ENCODE measurements at places on chromosomes 4 and X.

DNA sequence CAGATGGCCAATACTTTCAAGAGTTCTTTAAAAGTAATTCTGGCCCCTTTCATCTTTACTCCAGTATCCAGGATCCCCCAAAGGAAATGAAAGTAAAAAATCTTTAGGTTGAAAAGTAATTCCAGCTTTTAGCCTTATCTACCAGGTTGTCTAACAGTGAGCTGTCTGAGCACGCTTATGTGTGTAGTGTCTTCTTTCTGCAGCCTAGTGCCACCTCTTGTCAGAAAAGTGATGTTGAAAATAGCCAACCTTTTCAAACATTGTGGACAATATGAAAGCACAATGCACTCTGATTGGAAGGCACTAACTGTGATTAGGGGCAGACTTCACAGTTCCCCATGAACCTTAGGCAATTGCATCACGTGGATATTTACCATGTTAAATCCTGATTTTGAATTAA is 92.1 kb downstream of the RELL1 start:
- no peak for DNase-seq

DNA sequence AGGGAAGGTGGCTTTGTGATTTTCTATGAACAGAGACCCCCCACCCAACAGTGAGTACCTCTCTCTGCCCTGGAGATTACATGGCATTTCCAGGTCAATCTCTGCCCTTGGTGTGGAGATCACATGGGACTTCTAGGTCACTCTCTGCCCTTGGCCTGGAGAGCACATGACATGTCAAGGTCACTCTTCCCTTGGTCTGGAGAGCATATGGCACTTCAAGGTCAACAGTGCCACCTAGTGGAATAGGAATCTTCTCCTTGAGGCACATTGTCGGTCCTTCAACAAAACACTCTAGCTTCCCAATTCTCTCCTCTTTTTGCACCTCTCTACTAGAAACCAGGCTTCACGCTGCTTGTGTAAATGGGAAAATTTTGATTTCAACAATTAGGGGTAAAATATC is 66.2 kb upstream of the TACR3 start:
- no peak for DNase-seq

DNA sequence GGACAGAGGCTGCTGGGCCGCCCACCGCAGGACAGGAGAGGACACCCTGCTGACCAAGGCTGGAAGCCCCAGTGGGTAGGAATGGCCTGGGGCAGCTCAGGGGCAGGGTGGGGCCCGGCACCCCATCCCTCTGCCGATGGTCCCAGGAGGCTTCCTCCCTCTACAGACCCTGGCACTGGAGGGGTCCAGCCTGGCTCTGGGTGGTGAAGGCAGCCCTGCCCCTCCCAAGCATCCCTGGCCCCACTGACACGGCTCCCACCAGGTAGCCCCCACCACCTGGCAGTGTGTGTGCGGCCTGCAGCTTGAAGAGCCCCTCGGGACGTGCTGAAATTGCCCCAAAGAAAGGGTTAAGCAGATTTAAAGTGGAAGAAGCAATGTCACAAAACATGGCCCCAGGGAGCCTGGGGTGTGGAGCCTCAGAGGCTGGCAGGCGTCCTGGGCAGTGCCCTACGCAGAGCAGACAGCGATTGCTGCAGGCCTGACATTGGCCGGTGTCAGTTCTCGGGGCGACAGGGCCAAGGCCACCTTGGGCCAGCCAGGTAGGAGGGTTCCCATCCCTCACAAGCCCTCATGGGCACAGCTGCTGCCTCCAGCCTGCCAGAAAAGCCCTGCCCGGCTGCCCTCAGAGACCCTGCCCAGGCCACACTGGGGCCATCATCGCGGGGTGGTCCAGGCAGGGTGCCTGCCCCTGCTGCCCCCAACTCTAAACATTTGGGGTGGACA is 80.5 kb downstream of the FAM53A start:
- DNase-seq, result no peak

DNA sequence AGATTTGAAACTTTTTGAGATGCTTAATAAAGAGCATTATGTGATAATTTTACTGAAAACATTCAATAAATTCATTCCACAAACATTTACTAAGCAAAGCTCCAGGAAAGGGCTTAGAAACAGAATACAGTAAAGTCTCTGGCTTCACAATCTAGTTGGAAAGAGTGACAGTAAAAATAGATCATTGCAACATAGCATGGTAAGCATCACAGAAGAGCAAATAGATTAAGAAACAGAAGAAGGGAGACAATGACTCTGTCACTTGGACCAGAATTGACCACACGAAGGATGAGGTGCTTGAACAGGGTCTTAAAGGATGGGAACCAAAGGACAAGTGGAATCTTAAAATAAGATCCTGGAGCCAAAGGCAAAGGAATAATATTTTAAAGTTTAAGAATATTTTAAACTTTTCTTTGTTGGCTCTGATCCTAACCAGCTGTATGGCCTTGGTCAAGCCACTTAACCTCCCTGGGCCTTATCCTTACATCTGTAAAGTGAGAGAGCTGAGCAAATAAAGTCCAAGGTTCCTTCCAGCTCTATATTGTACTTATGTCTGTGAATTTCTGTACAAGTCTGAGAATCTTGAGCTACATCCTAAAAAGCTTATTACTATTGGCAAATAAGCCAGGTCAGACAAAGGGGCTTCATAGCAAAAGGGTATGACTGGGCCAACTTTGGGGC is 33.9 kb downstream of the SEC24D start:
- no peak for DNase-seq

DNA sequence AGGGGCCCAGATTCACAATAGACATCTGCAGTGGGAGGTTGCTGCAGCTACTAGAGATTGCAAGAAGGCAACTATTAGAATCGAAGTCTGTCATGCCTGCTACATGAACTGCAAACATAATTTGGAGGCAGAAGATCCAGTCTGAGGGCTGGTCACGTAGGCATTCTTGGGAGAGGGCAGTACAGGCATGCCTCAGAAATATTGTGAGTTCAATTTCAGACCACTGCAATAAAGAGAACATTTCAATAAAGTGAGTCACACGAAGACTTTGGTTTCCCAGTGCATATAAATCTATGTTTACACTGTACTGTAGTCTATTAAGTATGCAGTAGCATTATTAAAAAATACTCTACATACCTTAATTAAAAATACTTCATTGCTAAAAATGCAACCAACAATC is 585.8 kb upstream of the FAT1 start:
- DNase-seq, result no peak

DNA sequence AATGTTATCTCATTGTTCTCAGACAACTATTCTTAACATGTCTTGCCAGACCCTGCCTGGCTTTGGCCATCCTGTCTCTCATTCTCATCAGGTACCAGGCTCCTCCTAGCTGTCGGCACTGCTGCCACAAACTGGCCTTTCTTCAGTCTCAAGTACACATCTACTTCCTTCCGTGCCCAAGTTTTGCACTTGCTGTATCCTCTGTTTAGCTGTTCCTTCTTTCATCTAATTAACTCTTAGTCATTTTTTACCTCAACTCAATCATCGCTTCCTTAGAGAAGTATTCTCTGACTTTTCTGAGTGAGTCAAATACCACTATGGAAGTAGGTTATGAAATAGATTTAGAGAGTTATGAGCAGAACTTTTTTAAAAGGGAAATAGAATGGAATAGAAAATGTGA is 19.7 kb downstream of the CXCL3 start:
- no peak for DNase-seq

DNA sequence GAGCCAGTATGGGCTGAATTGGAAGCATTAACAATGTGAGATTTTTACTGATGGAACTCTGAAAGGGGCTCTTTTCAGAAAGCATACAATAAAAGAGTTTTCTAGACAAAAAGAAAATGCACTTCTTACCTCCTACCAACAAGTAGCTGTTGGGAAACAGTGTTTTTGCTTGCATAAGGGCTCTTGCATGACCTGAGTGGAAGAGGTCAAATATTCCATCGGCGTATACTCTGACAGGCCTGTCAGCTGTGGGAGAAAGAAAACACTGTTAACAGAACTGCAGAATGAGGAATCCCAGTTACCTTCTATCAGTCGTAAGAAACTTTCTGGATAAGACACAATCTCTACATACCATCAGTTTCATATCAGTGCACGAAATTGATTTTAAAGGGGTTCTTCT is 39.5 kb downstream of the PCYT1B start:
- no peak for DNase-seq

DNA sequence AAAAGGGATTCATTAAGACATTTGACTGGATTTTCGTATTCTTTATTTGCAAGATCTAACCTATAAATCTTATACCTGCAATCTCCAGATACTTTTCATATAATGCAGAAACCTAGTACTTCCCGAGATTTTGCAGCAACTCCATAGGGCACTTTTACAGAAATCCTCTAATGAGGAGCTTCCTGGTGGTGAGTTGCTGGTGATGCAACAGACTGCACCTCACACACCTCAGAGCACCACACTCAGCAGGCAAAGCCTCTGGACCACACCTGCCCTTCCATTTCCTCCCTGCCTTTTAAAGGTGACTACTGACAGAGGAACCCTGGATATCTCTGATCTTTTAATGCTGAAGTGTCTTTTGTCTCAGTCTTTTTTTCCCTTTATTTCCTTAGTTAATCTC is 289.4 kb downstream of the TRAM1L1 start:
- DNase-seq, result no peak

- no peak for DNase-seq
Observed at GRCh38 chr4:66300336-66300934, 630.1 kb upstream of the EPHA5 start.

- no peak for DNase-seq
Observed at GRCh38 chrX:150771116-150771515, 77.9 kb downstream of the MTMR1 start.

GRCh38 chrX:19695884-19696283 is 180.6 kb upstream of the MAP3K15 start:
- DNase-seq, result no peak

- DNase-seq, result no peak
Observed at GRCh38 chr4:955161-955921, 18.0 kb downstream of the DGKQ start.

GRCh38 chr4:74475091-74475800 is 30.3 kb downstream of the AREG start:
- DNase-seq, result no peak

GRCh38 chr4:144732584-144733428 is 86.8 kb downstream of the HHIP start:
- DNase-seq, result no peak

- peak; percentile 26 for DNase-seq
Observed at GRCh38 chrX:56733459-56734046, 4.5 kb downstream of the NBDY start.

DNA sequence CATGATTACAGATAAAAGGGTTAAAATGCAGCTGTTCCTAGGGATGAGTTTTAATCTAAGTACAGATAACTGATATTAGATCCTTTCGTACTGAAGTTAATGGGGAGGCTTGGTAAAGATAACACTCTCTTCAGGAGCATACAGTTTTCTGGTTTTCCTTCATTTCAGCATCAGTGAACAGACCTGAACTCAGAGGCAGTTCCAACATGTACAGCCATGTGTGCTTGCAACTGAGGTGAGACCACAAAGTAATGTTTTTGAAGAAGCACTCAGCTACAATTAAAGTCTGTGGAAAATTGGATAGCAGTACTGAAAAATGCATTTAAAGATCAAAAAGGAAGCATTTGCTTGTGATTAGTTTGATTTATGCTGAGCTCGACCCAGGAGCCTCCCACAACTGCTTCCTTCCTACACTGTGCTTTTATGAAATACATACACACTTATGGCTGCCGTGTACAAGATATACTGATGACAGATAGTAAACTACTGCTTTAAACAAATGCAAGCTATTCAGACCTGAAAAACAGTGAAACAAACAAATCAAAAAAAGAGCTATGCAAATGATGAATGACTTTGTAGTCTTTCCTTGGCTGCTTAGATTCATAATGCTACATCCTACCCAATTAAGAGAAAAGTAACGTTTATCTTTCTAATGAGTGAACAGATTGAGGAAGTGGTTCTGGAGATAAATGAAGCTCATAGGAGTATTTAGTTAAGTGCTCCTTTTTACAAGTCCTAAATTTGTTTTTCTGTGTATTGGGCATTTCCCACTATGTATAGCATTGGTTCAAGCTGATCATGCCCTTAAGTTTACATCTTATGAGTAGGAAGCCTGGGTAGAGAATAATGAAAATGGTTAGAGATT is 68.4 kb downstream of the PDLIM5 start:
- DNase-seq, result no peak

- DNase-seq, result no peak
Observed at GRCh38 chrX:81537723-81538122, 335.8 kb downstream of the SH3BGRL start.

DNA sequence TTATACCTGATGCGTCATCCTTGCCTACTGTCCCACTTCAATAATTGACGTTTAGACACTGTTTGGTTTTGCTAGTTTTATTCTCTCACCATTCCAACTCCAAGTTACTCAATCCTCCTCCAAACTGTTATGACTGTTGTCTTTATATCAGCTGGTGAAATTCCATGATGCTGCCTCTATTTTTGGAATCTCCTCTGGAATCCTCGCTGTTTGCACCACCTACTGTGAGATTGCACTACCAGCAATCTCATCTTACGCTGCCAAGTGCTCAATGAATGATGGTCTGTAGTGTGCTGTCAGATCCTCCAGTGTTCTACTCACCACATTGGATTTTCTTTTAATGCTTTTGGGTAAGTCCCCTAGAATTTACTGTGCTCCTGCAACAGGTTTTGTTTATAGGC is 13.2 kb upstream of the PCDH18 start:
- no peak for DNase-seq

- DNase-seq, result no peak
Observed at GRCh38 chr4:17188547-17189400, 290.3 kb upstream of the LDB2 start.

GRCh38 chr4:41360214-41360920 is 103.6 kb downstream of the UCHL1 start:
- no peak for DNase-seq

- DNase-seq, result no peak
Observed at GRCh38 chr4:4470208-4470607, 71.6 kb downstream of the STX18 start.

- DNase-seq, result peak; percentile 21
Observed at GRCh38 chr4:22389240-22389870, 126.5 kb downstream of the ADGRA3 start.

- no peak for DNase-seq
Observed at GRCh38 chr4:156766846-156767245, 204.8 kb downstream of the PDGFC start.

DNA sequence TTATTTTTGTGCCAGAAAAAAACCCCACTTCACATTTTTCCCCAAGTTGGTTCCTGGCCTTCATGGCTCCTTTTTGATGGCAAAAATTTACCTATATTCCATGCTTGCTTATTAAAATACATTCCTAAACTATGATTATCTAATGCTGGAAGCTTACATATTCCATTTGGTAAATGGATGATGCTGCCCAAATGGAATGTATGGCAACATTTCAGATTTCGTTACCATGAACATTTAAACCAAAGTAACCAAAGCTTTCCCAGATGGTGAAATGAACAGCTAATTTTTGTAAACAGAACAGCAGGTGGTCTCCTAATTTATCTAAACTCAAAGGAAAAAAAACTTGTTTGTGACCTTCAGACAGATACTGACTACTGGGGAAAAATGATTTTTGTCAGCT is 110.8 kb upstream of the TEX13A start:
- no peak for DNase-seq
